ENCODE measurements at places on chromosomes 16 and 17.

DNA sequence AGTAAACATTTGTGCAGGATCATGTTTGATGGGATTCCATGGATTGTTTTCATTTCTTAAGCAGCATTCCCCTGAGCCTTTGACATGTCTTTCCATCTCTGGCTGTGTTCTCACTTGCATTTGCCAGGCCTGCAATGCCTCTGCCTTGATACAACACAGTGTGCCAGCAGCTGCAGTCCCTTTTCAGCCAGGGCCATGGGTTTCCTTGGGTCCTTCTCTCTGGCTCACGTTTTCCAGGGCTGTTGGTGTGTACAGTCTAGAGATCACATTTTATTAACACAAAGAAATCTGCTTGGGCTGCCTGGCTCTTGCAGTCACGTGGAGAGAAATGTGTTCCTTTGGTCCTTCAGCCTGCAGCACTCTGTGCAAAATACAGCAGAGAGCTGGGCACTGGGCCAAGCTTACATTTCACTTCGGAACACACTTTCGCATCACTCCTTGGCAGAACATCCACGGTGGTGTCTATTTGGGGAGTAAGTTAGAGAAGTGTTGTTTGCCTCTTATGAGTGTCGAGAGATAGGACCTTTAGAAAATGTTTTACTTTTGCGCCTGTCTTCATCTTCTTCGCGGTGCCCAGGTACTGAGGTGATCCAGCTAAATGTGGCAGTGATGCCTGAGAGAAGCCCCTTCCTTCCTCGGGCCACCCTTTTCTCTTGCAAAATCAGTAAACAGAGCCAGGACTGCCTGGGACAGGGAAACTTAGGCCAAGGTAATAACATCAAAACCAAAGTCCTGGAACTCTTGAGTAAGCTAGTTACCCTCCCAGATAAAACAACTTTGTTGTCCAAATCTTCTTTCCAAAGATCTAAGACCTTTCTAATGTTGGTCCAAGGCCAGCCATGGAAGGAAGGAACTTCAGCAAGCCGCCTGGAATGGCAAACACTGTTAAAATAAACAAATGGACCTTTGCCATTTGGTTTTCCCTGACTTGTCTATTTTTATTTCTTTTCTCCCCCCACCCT lies 20.9 kb downstream of the HLF start:
- no peak for DNase-seq

GRCh38 chr16:81706327-81707295 lies 72.5 kb upstream of the PLCG2 start:
- DNase-seq, result no peak

GRCh38 chr16:1175566-1176279 lies 22.8 kb downstream of the CACNA1H start:
- DNase-seq, result no peak

DNA sequence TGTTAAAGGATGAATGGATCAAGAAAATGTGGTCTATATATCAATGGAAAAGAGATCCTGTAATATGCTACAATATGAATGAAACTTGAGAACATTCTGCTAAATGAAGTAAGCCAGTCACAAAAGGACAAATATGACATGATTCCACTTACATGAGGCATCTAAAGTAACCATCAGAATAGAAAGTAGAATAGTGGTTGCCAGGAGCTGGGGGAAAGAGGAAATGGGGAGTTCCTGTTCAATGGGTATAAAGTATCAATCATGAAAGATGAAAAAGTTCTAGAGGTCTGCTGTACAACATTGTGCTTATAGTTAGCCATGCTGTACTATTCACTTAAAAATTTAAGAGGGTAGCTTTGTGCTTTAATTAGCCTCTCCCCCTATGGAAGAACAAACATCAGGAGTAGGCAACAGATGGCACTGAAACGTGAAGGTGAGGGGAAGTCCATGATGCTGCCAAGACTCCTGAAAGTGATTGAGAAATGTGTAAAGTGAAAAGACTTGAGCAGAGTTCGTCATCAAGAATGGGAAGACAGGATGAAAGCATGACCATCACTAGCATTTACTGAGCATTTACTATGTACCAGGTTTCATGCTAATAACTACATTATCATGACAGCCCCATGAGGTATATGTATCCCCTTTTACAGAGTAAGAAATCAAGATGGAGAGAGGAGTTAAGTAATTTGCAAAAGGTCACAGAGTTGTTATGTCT lies 167.2 kb downstream of the CYB561 start:
- no peak for DNase-seq

- DNase-seq, result no peak
Observed at GRCh38 chr16:58678716-58679115, 5.9 kb downstream of the SLC38A7 start.

- no peak for DNase-seq
Observed at GRCh38 chr17:48163809-48164208, 56.2 kb downstream of the SNX11 start.

- DNase-seq, result no peak
Observed at GRCh38 chr16:27374221-27374803, 27.7 kb upstream of the IL21R start.

- DNase-seq, result no peak
Observed at GRCh38 chr17:81364278-81365147, 30.7 kb upstream of the BAHCC1 start.

- DNase-seq, result no peak
Observed at GRCh38 chr16:22694887-22695382, 119.0 kb upstream of the HS3ST2 start.

DNA sequence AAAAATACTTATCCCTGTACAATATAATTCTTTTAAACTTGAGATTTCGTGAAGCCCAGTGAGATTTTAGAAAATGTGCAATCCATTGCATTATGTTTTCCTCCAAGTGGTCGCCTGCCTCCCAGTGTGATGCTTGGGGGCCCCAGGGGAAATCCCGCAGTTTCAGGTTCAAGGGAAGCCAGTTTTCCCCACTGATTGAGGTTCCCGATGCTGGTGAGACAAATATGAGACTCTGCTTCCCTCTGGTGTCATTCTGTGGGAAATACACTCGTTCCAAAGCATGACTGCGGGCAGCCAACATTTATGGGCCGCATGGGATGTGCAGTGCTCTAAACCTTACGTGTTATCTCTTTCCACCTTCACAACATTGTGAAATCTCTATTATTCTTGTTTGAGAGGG lies 200.8 kb downstream of the PRKCB start:
- DNase-seq, result no peak

GRCh38 chr17:74508156-74508555 lies 23.1 kb downstream of the CD300LB start:
- DNase-seq, result no peak

DNA sequence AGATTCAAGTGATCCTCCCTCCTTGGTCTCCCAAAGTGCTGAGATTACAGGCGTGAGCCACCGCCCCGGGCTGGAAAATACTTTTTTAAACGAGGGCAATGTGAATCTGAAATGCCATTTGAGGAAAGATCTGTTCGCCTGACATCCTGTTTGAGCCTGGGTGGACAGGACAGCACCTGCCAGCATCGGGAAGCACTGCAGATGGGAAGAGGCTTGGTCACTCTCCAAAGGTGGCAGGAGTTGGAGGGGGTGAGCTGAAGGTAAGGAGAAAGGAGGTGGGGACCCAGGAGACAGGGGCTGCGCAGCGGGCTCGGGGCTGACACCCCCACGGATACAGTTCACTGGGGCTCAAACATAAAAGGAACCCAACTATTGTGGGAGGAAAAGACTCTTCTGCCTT lies 3.9 kb upstream of the BIRC5 start:
- DNase-seq, result no peak

- no peak for DNase-seq
Observed at GRCh38 chr17:19569785-19570543, 36.3 kb downstream of the SLC47A1 start.

DNA sequence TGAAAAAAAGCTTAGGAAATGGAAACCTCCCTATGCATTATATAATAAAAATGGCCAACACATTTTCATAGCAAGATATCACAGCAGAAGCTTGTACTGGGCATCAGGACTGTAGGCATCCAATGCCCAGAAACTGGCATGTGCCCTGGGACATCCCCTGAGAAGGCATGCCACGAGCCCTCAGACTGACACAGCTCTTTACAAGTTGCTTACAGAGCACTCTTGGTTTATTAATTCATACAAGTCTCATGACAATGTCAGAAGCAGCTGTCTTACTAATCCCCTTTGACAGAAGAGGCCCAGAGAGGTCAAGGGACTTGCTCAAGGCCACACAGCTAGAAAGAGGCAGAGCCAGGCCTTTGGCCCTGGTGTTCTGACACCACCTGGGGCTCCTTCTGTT lies 5.6 kb upstream of the CCL2 start:
- DNase-seq, result no peak

- no peak for DNase-seq
Observed at GRCh38 chr17:21545064-21545463, 147.3 kb upstream of the KCNJ18 start.

DNA sequence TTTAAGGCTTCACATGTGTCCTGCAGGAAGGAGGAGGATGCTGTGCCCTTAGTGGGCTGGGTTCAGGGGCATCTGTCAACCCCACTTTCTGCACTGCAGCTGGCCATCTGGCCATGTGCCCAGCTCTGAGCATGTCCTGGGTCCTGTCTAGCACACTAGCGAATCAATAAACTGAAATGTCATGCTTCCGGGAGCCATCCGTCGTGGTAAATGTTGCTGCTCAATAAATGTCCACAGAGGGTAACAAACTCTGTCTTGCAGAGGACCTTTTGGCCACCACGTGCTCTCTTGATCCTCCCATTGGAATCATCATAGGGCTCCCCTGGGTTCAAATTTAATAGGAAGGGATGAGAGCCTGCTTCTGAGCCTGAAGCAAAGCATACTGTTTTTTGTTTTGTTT lies 168.6 kb upstream of the PIRT start:
- no peak for DNase-seq

- no peak for DNase-seq
Observed at GRCh38 chr16:3595521-3596021, 15.8 kb downstream of the SLX4 start.

DNA sequence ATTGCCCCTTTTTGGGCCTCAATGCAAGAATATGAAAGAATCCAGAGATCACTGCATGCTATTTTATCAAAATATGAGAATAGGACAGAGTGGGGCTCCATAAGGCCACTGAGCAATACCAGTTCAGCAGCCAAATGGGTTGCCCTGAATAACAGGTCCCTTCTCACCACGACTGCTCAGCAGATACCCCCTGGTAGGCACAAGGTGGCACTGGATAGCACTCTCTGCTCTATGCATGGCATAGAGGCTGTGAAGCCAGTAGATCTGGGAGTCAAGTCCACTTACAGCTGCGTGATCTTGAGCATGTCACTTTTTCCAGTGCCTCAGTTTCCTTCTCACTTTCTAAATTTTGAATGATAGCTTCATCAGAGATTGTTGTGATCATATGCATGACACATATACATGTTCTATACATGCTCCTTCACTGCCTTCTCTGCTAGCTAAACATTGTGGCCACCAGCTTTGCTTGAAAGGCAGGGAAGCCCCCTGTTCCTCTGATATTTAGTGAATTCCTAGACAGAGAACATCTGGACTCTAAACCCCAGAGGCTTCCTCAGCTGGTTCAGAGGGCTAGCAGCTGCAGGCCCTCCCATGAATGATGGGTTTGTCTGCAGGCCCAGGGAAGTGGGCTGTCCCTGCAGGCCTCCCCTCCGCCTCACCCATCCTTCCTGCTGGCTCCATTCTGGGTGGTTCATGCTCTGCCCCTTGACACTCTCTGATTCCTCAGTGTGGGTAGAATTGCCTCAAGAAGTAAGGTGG lies 84.9 kb upstream of the ASIC2 start:
- no peak for DNase-seq

DNA sequence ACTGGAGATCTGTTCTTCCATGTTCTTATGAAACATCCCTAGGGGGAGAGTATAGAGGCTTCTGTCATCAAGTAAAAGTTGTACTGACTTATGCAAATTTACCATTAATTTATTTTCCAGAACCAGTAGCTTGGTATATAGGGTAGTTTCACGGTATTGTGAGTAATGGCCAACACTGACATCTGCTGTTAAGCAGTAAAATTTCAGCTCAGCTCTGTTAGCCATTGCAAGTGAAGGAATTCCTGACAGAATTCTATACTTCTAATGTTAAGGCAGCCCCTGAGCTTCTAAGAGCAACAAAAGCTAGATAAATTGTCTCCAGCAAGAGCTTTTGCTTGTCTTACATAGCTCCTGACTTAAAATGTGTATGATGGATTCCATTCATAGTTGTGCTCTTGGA lies 613.5 kb upstream of the C16orf82 start:
- no peak for DNase-seq

DNA sequence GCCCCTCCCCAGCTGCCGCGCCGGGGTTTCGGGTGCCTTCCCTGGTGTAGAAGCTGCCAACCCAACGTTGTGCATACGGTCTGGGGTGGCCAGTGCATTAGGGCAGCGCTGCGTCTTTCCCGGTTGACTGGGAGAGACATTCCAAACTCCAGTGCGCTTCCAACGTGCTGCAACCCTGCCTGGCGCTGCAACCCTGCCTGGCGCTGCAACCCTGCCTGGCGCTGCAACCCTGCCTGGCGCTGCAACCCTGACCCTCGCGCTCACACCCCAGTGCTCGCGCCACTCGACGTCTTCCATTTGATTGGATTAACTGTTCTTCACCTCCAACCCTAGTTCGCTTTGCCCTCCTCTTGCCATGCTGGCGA lies 488 bp upstream of the HAP1 start:
- DNase-seq, result no peak

- no peak for DNase-seq
Observed at GRCh38 chr16:67419502-67419901, 3.2 kb upstream of the ZDHHC1 start.

DNA sequence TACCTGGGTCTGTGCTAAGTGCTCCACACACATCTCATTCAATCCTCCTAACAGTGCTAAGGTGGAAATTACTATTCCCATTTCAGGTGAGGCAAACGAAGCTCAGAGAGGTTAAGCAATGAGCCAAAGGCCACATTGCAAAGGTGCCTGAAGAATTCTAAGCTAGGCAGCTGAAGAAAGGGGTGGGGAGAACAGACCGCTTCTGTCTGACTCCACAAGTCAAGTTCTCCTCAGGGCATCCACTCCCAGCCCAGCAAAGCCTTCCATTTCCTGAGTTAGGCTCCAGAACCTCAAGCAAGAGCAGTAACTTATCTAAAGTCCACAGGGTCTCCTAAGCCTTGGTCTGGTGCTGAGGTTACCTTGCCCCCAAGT lies 27.0 kb upstream of the MRPS23 start:
- DNase-seq, result no peak

GRCh38 chr16:82156761-82157533 lies 13.1 kb downstream of the MPHOSPH6 start:
- no peak for DNase-seq

DNA sequence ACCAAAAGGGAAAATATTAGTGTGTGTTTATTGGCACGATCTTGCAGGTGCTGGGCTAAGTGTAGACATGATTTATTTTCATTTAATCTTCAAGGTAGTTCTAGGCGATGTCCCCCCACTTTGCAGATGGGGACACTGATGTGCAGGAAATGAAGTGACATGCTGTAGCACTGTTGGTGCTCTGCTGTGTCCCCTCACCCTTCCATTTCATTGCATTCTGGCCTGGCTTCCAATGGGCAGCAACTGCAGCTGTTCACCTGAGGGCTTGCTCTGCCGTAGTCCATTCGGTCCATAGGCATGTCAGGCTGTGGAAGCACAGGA lies 123.9 kb downstream of the PRKCB start:
- no peak for DNase-seq

All from activated naive CD4-positive, alpha-beta T cell (primary cell).